Epithelial cell of proximal tubule (primary cell): ENCODE measurements at places on chromosomes 4 and X. TPM values are rescaled to one million over a fixed set of nuclear protein-coding genes. Genes with fewer than 3 reads are reported as not detected.
A peak's percentile ranks its signal among the peaks of the same experiment; 100 is the strongest.

- DNase-seq, result no peak
Measured at GRCh38 chr4:142293536-142293935, 552.6 kb downstream of the INPP4B start.

- DNase-seq, result no peak
Measured at GRCh38 chrX:17737986-17738713, 857 bp downstream of the SCML1 start.

NUP62CL gene
- total RNA-seq, result 3.5 and 14.8 TPM in 2 replicates

TRIM2 gene
- 38.2 and 40.8 TPM in 2 replicates for total RNA-seq

SMIM20 gene
- total RNA-seq, result 20.2 and 31.2 TPM in 2 replicates

DNA sequence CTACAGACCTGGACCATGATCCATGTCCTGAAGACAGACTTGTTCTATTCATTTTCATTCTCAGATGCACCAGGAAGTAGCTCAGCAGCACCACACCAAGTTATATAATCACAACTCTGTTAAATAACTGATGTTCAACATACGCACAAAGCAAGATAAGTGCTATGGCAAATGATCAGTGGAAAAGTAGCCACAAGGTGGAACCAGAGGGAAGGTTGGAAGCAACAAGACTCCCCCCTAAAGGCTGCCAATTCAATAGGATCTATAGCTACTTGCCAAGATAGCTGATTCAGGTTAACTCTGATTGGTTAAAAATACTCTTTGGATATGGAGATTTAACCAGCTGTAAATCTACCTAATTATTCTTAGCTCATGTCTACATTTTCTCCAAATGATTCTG is 23.7 kb upstream of the FAM47B start:
- no peak for DNase-seq

- DNase-seq, result no peak
Measured at GRCh38 chrX:24002792-24003191, 24.2 kb downstream of the KLHL15 start.

DNA sequence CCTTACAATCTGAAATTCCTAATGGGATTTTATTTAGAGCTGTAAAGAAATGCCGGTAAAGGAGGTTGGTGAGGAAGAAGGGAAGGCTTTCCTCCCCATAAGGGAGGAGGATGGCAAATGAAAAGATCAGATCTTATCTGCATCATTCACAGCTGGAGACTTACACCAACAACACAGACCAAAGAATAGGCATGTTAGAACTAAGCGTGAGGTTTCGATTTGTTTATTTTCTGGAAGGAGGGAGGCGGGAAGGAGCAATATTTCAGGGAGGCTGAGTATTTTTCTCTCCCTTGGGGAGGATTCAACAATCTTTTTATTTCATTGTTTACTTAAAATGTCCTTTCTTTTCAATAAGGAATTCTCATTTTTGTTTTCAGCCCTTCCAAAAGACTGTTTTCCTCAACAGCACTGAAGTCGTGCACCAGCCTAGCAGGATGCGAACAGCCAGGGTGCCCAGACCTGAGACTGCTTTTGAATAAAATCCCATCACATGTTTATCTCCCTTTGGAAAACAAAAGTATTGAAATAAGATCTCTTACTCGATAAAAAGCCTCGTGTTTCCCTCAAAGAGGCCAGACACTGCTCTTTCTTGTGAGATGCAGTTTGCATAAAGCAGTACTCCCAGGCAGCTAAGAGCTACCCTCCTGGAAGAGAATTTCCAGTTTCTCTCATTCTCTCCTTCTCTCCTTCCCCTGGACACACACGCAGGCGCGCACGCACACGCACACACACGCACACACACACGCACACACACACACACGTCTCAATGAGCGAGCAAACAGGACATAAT is 236.1 kb downstream of the MGST2 start:
- no peak for DNase-seq

GRCh38 chr4:182510836-182511235 is 267.6 kb downstream of the TENM3 start:
- DNase-seq, result no peak

BMPR1B gene
- total RNA-seq, result 2.0 TPM in 2 replicates

- DNase-seq, result no peak
Measured at GRCh38 chr4:13184199-13184598, 299.9 kb downstream of the RAB28 start.

DNA sequence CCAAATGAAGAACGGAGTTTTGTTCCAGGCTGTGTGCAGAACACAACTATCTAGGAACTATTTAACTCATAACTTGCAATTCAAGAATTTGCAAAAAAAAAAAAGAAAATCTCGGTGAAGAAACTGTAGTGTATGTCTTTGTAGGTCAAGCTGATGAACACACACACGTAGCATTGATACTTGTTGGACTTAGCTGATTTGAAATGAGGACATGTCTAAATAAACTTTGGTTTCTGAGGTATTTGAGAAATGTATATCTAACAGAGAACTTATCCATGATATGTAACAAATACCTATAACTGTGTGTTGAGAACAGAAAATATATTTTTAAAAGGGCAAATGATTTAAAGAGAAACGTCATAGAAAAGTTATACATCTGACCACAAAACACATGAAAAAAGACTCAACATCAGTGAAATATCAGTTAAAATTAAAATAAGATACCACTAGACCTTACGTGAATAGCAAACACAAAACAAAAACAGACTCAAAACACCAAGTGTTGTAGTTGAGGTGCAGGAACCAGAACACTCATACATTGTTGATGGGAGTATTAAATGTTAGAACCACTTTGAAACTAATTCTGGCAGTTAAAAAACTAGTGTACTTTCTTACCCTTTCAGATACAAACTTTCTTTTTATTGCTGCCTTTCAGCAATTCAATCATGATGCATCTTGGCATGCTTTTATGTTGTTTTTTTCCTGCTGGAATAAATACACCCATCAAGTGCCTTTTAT is 1535.8 kb upstream of the PCDH10 start:
- no peak for DNase-seq

DNA sequence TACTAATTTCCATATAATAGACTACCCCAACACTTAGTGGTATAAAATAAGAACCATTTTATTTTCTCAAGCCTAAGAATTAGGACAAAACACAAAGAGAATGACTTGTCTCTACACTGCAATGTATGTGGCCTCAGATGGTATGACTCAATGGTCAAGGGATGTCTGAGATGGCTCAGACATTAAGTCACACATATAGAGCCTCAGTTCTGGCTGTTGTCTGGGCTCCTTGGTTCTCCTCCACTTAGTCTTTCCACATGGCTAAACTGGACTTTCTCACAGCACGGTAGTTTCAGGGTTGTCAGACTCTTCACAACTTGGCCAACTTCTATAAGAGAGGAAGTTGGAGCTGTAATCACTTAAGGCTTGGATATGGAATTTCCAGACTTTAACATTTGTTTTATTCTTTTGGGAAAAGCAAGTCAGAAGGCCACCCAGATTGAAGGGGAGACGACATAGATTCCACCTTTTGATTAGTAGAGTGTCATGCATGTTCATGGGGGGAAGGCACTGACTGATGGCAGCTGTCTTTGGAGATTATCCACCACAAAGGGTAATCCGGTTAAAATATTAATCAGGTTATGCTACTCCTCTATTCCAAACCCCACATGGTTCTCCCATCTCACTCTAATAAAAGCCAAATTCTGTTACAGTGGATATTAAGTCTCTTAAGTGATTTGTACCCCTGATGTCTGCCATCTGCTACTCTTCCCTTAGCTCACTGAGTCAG is 9.4 kb downstream of the IL15 start:
- peak; percentile 96 for DNase-seq

DNA sequence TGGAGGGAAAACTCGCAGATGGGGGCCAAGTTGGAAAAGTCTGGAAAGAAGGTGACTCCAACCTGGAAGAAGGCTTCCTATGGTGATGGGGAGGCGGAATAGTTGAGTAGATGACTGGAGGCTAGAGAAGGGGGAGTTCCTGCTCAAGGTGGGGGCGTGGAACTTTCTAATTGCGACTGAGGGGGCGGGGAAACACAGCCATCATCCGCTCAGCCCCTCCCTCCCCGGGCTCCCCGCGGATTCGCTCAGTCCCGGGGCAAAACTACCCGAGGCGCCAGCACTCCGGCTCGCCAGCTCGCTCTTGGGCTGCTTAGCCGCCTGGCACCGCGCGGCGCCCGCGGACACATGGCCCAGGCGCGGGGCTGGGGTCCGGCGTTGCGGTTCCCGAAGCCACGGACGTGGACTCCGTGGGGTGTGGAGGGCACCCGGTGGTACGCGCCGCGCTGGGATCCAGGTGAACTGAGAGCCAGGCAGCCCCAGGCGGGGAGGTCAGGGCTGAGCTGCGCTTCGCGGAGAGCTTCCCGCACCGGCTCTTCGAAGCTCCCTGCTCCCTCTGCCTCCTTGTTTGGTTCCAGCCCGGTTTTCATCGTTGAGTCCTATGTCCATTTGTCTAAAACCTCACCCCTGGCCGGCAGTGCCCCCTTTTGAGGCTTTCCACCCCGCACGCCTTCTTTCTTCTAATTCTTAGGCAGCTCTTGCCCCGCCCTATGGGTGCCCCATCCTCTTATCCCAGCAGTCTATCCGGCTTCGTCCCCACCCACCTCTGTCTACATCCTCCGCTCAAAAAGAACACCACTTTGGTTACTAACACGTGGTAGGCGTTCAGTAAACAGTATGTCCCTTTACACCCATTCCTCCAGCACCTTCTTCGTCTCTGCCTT is 38.9 kb downstream of the STARD8 start:
- DNase-seq, result no peak

GRCh38 chr4:74374561-74375327 is 9.8 kb downstream of the EREG start:
- no peak for DNase-seq

- no peak for DNase-seq
Measured at GRCh38 chr4:153560908-153561307, 94.7 kb downstream of the TMEM131L start.

NHSL2 gene
- 1.0 and 1.1 TPM in 2 replicates for total RNA-seq

GRCh38 chr4:184446132-184446658 is 28.2 kb downstream of the IRF2 start:
- no peak for DNase-seq

- DNase-seq, result no peak
Measured at GRCh38 chr4:128718768-128719167, 90.7 kb upstream of the JADE1 start.

GRCh38 chrX:118174516-118175098 is 58.0 kb upstream of the KLHL13 start:
- no peak for DNase-seq

DNA sequence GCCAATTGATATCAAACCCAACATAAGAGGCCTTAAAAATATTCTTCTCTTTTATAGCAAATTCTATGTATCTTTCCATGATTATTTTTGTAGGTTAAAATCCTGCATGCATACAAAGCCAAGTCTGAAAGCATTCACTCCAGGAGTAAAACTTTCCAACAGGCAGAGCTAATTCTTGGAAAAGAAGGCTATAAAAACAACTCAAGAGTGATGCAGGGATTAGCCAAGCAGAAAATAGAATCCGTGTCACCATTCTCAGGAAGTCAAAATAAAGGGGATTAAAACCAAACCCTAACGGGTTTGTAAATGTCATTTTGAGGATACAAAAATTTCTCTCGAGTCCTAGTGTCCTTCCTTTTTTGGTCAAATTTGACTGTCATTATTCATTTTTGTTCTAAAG is 412.4 kb downstream of the DMD start:
- no peak for DNase-seq

DNA sequence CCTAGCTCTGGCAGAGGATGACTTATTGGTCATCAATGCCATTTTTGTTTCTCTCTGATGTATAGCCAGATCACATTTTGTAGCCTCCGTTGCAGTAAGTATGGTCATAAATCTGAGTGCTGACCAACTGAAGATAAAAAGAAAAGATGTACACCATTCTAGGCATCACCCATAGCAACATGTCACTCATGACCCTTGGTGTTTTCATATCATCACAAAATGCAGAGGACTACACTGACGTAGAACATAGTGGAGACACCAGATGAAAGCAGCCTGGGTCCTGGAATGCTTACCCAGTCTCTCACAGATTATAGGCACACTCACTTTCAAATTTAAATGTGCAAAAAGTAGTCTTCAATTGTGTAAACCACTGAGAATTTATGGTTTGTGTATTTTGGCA is 172.8 kb downstream of the PDHA2 start:
- DNase-seq, result no peak

DNA sequence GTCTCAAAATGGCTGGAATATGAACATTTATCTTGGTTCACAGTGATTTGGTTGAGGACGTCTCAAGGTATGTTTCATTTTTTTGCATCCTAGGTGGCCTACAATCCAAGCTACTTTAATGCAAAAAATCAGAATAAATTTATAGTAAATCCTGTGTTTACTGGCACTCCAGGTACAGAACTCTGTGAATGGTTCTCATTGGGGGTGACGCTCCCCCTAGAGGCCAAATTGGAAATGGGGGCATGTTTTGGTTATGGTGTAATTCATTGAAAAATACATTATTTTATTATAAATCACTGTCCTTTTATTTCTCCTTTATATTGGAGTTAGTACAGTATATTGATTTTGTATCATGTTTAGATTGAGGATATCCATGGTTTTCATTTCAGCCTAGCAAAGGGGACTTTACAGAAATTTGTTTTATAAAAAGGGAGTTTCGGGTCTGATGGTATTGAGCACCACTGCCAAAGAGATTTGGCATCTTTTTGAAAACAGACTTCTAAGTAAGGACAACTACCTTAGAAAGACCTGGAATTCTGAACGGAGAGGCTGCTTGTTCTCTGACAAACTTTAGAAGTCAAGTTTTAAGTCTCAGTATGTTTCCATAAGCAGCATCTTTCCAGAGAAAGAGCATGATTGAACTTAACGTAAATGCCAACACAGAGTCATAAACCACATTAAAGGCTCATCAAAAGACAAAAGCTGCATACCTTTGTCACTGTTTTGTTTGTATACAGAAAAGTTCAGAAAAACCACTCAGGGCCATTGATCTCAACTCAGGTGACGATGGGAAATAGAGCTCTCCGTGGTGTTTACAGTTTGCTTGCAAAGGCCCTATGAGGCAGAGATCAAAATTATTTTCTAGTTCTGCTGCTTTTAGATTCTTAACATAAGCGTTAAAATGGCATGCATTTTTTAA is 19.4 kb downstream of the MTM1 start:
- DNase-seq, result no peak

DNA sequence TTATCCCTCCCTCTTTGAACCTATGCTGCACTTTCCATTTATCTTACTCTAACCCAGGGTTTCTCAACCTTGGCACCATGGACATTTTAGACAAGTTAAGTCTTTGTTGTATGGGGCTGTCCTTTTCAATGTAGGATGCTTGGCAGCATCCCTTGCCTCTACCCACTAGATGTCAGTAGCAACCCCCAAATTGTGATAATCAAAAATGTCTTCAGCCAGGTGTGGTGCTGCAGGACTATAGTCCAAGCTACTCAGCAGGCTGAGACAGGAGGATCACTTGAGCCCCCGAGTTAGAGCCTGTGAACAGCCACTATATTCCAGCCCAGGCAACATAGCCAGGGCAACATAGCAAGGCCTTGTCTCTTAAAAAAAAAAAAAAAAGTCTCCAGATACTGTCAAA is 7.0 kb downstream of the LRCH2 start:
- DNase-seq, result no peak
